ENCODE measurements at places on chromosomes 3 and 15.

DNA sequence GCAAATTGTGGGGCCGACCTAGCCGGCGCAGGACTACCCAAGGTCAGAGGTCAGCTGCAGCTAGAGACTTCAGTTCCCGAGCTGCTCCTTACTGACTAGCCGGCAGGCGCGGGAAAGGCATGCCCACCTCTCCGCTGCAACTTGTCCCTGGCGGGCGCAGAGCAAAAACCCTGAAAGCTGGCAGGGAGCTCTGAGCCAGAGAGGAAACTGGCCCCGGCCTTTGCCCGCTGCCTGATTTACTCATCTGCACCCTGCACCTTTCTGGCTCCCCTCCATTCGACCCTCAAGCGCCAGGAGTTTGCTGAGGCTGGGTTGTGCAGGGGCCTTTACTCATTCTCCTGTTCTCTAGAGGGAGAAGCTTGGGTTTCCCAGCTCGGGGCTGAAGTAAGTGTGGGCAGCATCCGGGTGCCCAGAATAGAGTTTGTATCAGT, 1.5 kb downstream of the ZIC4 start:
- DNase-seq, result no peak

- no peak for DNase-seq
These were observed 41.8 kb upstream of the PRSS50 start for GRCh38 chr3:46759239-46760167.

- no peak for DNase-seq
These were observed 265.1 kb upstream of the COL8A1 start for GRCh38 chr3:99373088-99373845.

- DNase-seq, result no peak
These were observed 1010.9 kb downstream of the NTRK3 start for GRCh38 chr15:87245592-87245991.

GRCh38 chr3:111939873-111940272, 39.0 kb upstream of the ABHD10 start:
- no peak for DNase-seq

- DNase-seq, result no peak
These were observed 116.7 kb downstream of the ADCY5 start for GRCh38 chr3:123332124-123332641.

DNA sequence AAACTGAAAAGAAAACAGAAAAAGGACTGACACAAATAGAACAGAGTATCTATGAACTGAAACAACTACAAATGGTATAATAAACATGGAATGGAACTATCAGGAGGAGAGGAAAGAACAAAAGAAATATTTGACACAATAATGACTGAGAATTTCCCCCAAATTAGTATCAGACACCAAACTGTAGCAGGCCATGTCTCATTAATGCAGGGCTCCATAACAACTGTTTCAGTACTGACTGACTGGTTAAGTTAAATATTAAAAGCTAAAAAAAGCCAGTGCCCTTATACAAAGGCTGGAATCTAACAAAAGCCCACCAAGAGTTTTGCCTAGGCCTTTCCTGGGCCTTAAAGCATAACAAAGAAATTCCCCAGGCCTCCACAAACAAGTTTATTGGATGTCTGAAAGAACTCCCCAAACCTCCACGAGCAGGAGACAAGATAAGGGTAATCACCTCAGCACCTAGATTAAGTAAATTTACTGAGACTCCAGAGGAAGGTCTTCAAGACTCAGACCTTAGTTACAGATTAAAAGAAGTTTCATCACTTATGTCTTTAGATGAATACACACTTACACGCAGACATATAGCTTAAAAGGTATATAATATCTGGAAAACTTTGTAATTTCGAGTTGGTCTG, 45.7 kb downstream of the KPNA1 start:
- no peak for DNase-seq

DNA sequence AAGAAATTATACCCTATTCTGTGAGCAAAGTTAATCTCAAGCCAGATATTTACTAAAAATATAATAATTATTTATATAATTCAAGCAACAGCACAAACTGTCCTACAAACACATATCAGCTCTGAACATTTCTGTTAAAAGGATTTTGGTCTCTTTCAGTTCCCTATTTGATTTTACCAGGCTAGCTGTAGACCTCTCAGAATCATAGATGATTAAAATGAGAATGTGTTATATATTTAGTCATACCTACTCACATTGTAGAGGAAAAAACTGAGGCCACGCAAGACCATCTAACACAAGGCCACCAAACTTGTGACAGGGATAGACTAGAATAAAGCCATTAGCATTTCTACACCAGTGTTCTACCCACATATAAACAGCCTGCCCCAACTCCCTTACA, 28.5 kb downstream of the ACKR4 start:
- no peak for DNase-seq

DNA sequence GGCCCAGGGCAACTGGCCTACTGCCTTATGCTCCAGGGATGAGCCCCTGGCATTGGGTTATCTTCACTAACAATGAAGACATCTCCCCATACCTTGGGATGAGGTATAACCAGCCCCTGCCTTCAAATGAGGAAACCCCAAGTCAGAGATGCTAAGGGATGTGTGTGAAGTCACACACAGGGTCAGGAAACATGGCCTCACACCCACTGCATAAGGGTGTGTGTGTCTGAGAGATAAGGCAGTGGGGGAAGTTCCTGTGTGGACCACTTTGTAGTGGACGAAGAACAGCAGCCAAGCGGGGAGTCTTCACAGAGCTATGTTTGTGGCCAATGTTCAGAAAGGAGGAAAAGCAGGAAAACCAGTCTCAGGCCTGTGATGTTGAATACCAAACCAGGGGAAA, 10.5 kb downstream of the ELP6 start:
- no peak for DNase-seq

- no peak for DNase-seq
These were observed 507.6 kb downstream of the NR2F2 start for GRCh38 chr15:96838081-96838480.

DNA sequence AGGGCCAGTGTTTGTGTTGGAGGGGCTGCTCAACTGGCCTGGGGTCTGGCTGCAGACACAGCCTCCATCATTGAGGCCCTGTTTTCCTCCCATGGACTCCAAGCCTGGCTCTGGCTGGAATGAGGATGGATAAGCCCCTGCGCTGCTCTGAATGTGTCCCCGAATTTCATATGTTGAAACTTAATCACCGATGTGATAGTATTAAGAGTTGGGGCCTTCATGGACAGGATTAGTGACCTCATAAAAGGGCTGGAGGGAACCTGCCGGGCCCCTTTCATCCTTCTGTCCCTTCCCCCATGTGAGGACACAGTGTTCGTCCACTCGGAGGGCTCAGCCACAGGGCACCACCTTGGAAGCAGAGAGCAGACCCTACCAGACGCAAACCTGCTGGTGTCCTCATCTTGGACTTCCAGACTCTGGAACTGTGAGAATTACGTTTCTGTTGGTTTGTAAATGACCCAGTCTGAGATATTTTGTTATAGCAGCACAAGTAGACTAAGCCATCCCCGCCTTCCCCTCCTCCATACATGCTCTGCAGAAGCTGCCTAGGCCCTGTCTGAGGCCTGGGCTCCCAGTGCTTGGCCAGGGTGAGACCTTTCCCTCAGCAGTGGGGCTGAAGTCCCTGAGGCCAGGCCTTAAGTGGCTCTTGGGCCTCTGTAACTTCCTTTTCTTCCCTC, 3.8 kb upstream of the LCTL start:
- DNase-seq, result no peak

DNA sequence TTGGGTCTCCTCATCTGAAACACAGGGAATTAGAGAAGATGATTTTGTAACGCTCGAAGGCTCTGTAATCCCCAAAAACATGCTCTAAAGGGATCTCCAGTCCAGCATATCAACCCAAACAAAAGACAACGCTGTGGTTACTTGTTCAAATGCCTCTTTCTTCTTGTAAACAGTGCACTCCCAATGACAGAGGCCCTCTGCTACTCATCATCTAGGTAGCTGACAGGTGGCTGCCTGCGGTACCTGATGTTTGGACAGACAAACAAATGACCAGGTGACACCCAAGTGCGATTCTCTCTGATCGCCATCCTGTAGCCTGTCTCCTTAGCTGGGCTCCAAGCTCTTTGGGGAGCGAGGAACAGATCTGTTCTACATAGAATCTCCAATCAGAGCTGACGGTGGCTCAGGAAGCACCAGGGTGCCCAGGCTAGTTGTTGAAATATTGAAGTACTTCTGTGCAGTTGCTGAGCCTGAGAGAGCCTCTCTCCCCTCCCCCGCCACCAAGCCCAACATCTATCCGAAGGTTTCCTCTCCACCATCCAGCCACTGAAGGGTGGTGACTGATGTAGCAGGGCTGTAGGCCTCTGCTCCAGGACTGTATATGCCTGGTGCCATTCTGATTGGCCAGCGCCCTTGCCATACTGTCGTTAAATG, 238.7 kb downstream of the XXYLT1 start:
- DNase-seq, result no peak

DNA sequence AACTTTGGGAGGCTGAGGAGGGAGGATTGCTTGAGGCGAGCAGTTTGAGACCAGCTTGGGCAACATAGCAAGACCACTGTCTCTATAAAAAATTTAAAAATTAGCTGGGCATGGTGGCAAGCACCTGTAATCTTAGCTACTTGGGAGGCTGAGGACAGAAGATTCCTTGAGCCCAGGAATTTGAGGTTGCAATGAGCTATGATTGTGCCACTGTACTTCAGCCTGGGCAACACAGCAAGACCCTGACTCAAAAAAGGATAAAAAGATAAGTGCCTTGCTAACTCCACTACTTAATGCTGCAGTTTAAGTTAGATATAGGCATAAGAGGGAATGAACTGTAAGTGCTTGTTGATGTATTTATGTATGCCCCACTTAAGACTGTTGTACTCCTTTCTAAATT, 102.2 kb downstream of the P3H2 start:
- no peak for DNase-seq

- DNase-seq, result no peak
These were observed 1.2 kb upstream of the MAP1A start for GRCh38 chr15:43516185-43516584.

- no peak for DNase-seq
These were observed 6.1 kb upstream of the EIF2B5 start for GRCh38 chr3:184129012-184129411.

GRCh38 chr3:147359177-147360050, 46.9 kb downstream of the ZIC4 start:
- DNase-seq, result no peak

GRCh38 chr3:184429786-184430185, 49.9 kb downstream of the CHRD start:
- no peak for DNase-seq

DNA sequence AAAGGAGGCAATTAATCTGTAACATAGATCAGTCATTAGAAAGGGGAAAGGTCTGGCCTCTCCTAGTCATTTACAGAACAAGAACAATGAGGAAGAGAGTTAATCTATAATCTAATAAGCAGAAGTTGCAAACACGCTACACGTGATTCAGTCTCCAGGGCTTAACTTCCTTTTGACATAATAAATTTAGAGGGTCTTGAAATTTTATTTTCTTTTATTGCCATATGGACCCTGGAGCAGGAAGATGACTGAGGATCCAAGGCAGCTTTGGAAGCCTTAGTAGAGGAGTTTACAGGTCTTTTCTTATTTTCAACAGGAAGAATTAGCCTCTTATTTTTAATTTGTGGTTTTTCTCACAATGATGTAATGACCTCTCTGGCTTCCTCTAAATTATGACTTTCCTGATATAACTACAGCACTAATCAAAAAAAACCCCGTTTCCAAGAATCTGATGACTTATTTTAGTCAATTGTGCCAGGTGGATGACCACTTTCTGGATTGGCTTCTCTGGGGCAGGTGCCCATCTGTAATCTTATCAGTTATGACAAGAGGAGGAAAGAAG, 32.2 kb downstream of the ADGRG7 start:
- DNase-seq, result no peak

DNA sequence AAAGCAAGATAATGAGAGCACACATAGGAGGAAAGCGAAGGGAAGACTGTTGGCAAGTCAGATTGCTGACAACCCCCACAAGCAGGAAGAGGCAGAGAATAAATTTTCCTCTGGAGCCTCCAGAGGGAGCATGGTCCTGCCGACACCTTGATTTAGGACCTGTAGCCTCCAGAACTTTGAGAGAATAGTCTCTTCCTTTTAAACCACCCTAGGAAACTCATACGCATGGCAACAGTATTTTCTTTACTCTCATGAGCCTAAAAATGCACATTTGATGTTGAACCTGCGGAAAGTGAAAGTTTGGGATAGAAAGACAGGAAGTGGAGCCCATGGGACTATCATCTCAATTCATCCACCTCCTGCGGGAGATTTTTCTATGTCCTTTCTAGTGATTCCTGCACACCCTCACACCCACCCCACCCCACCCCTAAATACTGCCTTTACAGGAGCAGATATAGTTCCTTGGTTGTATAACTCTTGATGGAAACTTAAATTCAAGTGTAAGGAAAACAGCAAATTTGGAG, 116.7 kb upstream of the LPP start:
- DNase-seq, result no peak

DNA sequence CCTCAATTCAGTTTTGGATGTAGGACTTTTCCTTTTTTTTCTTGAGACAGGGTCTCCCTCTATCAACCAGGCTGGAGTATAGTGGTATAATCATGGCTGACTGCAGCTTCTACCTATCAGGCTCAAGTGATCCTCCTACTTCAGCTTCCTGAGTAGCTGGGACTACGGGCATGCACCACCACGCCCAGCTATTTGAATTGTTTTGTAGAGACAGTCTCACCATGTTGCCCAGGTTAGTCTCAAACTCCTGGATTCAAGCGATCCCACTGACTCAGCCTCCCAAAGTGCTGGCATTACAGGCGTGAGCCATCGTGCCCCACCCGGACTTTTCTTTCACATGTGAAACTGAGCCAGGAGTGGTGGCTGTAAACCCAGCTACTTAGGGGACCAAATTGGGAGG, 3.5 kb downstream of the RNU5B-1 start:
- no peak for DNase-seq

- DNase-seq, result no peak
These were observed 49.6 kb downstream of the ISL2 start for GRCh38 chr15:76386178-76386577.

- DNase-seq, result no peak
These were observed 15.0 kb upstream of the CACNA2D2 start for GRCh38 chr3:50518436-50518835.

DNA sequence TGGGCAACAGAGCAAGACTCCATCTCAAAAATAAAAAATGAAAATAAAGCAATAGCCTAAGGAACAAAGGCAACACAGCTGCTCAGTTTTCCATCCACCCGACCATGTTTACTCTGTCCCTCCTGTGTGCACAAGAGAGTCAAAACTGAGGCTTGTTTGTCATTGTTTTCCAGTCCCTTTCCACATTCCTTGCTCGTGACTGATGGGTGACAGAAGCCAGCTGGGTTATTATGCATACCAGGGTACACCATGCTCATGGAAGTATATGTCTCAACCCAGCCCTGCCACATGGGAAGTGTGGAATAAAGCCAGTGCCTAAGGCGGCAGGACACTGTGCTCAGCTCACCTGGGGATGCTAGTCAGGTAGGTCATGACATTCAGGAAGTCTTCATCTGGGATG, 49.5 kb downstream of the MCF2L2 start:
- no peak for DNase-seq
